Cerebellar cortex (tissue), 1 donor: ENCODE measurements at places on chromosomes 4 and X.

- DNase-seq = peak; percentile 2
These were observed 223.4 kb upstream of the PRPS2 start for GRCh38 chrX:12567857-12568256.

- no peak for DNase-seq
These were observed 93.2 kb upstream of the JADE1 start for GRCh38 chr4:128716338-128716737.

DNA sequence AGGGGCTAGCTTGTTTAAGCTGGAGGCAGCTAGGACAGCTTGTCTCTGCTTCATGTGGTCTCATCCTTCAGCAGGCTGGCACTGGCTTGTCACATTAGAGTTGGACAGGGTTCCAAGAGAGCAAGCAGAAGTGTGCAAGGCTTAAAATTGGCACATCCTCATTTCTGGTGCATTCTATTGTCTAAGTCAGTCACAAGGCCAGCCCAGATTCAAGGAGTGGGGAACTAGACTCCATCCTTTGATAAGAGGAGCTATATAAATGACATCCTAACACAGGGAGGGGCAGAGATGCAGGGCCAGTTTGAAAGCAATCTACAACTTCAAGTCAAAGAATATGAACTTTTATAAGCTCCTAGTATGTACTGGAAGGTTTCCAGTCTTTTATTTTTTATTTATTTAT is 313.2 kb downstream of the PTTG2 start:
- DNase-seq = no peak

DNA sequence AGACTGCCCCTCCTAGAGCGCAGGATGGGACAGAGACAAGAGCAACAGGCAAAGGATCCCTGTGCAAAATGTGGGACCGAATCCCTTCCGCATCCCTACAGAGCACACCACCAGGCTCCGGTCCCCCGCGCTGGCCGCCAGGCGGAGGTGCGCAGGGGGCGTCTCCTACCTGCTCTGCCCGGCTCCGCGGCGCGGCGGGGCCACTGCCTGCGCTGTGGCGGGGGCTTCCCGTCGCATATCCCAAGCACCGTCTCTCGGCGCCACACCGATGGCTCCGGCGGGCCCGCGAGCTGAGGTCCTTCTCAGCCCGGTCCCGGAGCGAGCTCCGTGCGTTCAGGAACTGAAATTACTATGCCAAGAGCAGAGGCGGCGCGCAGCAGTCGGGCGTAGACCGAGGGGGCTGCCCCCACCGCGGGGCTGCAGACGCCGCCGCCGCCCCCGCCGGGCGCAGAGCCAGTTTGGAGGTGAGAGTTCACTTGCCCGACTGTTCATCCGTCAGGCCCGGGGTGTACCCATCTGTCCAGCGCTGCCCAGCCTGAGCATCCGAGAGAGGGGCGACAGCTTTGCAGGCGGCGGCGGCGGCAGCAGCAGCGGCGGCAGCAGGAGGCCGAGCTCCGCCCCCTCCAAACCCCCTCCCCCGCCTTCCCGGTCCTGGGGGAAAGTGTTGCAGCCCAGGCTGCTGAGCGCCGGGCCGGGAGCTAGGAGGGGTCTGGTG is at the start of gene GPRIN3:
TSS of gene GPRIN3 (minus strand) at position 355 of the 715 bp plus-strand sequence. CDS start 57,690 bp downstream, outside the sequence.
- DNase-seq = peak; percentile 60

DNA sequence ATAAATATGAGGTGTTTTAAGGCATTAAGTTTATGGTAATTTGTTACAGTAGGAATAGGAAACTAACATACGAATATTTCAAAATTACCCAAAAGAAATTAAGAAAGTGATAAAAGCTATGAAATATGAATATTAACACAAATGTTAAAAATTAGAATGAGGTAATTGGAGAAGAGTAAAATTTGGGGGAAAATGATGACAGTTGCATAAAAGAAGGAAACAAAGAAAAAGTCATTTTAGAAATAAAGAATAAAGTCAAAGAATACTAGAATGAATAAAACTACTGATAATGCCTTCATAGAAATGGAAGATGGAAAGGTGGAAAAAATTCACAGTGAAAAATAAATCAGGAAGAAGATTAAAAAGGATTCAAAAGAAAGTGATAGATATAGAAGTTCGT is 522.9 kb upstream of the NR3C2 start:
- no peak for DNase-seq

DNA sequence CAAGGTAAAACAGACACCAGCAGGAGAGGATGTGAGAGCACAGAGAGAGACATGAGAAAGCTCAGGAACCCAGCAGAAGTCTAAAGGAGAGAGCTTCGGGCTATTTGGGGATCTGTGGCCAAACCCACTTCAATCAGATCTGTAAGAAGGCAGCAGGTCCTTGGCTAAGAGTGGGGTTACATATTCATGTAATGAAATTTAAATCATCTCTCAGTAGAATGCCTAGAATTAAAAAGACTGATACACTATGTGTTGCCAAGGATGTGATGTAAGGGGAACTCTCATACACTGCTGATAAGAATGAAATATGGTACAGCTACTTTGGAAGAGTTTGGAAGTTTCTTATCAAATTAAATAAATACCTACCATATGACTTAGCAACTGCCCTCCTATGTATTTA is 35.8 kb downstream of the PDE5A start:
- DNase-seq = no peak

DNA sequence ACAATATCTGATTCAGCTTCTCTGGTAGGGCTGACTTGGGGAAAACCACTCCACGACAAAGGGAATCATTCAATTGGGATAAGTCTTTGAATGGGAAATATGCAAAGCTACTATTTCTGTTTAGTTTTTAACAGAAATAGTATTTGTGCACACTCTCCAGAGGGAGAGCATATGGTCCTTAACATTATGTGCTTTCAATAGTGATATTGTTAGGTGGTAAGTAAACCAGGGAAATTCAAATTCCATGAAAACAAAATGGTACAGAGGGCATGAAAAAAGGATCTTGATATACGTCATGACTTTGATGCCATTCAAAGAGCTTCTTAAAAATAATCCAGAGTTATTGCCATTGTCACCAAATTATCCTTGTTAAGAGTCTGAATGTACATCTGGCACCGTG is 47.1 kb upstream of the CITED1 start:
- no peak for DNase-seq

- peak; percentile 17 for DNase-seq
These were observed 345.3 kb upstream of the LCORL start for GRCh38 chr4:18366892-18367291.

- no peak for DNase-seq
These were observed 36.7 kb upstream of the PAGE4 start for GRCh38 chrX:49792376-49792775.

DNA sequence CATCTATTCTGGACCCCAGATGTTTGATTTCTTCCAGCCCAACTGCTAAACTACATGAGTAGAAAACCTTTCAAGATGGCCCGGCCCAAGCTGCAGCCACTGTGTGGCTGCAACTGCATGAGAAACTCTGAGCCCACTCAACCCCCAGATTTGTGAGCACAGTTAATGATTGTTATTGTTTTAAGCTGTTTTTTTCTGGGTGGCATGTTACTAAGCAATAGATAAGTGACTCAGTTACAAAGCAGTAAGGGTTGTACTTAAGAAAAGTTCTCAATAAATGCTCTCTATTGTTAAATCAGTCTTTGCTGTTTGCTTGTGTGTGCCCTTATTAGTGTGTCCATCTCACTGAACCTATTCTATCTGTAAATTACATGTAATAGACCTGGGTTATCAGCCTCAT is 51.8 kb downstream of the GC start:
- no peak for DNase-seq

DNA sequence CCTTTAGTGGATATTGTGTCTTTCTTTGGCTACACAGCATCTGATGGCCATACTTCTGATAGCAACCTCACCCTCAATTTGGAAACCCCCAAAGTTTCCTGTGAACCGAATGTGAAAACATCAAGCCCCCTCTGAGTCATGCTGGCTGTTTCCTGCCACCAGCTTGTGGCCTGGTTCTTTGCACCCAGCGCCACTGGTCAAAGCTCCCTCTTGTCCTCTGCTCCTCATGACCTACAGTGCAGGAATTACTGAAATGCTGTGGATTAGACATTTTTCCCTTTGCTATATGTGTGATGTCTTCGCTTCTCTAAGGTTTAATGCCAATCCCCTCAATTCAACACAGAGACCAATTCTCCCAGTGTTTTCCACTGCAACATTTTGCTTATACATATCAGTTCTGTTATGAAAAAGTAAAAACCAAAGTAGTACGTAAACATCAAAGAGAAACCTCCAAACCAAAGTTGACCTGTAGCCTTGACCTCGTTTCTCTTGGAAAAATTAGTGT is 224.0 kb upstream of the TENM3 start:
- DNase-seq = no peak

DNA sequence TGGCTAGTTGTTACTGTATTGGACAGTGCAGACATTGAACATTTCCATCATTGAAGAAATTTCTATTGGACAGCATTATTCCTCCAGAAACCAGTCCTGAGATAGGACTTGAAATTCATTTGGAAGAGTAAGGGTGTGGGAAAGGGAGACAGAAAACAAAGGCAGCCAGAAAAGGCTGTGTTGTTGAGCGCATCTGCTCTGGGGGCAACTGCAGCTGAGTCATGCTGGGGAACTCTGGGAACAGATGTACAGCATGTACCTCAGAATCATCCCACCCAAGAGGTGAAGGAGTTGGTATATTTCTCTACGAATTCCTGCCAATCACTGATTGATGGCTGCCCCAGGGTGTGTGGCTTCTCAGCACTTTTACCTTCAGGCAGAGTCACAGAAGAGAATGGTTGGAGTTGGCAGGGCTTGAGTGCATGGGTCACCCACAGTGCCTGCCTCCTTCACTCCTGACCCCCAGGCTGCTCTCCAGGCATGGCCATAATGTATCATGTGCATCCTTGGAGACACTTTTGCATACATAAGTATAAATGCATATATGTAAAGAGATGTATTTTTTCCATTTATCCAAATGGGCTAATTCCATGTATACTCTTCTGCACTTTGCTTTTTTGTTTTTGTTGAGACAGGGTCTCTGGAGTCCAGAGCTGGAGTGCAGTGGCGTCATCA is 39.4 kb downstream of the GEMIN8 start:
- DNase-seq = no peak

GRCh38 chrX:41580423-41581064 is 108.2 kb upstream of the GPR34 start:
- DNase-seq = no peak

- DNase-seq = peak; percentile 35
These were observed 8.4 kb upstream of the GPM6B start for GRCh38 chrX:13825178-13825762.

DNA sequence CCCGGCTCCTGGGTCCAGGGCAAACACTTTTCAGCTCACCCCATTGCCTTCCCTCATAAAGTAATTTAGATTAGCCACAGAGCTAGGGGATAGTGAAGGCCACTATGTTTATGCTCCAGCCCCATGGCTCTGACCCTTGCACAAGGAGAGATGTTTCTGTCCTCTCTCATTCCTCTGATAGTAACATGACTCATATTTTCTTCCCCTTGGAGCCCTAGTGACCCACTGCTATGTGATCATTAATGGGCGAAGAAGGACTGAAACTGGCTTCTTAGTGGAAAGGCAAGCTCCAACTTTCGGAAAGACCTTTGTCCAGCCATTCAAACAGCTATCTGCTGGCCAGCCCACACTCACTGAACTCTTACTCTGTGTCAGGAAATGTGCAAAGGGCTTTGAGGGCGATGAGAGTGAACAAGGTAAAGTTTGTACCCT is 12.3 kb downstream of the CLDN2 start:
- no peak for DNase-seq

DNA sequence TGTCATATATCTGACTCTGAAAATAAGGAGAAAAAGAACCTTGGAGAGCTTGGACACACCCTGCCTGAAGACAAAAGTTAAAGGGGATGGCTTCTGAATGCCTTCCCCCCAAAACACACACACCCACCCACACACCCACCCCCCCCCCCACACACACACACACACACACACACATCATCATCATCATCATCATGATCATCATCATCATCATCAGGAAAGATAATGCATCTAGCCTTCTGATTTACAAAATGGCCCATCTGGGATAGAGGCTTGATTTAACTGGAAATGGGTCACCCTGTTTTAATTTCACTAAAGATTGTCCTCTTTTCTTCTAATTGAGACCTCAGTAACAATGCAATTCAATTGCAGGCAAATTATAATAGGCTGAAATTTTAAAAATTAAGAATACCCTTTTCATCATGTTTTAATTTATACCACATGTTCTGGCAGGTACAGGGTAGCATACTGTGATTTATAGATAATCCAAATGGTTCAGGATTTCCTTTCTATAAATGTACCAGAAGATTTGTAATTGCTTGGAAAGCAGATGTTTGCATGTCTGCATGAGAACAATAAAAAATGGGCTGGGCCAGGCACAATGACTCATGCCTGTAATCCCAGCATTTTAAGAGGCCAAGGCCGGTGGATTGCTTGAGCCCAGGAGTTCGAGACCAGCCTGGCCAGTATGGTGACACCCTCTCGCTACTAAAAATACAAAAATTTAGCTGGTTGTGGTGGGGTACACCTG is 56.5 kb downstream of the TRIM2 start:
- no peak for DNase-seq

DNA sequence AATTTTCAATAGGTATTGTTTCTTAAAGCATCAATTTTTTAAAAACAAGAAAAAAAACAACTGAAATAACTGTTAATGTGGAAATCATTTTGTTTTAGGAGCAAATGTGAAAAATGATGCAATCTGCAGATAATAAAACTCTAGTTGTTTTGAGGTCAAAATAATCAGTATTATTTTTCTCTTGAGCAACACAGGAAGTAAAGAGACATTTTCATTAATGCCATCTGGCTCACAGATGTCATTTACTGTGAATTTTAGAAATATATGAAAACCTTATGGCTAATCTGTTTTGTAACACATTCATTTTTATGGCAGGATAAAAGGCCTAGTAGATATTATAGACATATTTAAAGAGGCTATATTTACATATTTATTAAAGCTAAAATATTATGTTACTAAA is 141.6 kb downstream of the PCDH18 start:
- DNase-seq = no peak

GRCh38 chrX:66731398-66731797 is 92.5 kb upstream of the EDA2R start:
- peak; percentile 30 for DNase-seq

DNA sequence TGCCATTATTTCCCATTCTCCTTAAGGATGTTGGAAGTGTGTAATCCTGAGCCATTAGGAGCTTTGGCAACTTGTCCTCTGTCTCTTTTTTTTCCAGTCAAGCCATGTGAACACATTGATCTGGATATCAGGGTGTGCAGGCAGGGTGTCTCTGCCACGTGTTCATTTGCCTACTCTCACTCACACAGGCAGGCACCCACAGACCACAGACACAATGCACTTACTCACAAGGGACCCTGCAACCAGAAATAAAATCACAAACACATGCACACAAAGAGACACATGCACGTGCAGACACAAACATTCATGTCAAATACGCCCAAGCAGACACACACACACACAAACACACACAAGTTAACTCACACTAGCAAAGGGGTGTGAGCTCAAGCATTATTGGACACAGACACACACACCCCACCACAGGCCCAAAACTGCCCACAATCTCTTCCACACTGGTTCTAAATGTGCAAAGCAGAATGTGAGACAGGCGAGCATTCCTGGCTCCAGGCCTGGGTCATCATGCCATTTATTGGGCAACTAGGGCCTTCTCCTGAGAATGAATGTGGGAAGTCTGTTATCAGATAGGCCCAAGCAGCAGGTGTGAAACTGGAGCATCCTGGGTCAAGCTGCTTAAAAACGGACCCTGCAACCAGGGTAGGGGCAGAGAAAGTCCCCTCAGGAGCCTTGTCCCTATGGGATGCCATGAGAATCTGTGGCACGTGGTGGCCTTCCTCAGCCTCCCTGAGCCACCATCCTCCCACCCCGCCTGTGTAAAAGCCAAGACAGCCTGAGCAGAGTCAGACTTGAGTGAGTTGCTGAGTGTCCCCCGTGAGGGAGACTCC is 63.4 kb downstream of the NBDY start:
- DNase-seq = no peak

- no peak for DNase-seq
These were observed 164.8 kb upstream of the PITX2 start for GRCh38 chr4:110787707-110788106.
